ENCODE measurements at places on chromosomes 11 and 22.

GRCh38 chr22:37419969-37420685, 7.2 kb downstream of the ELFN2 start:
- DNase-seq, result no peak

DNA sequence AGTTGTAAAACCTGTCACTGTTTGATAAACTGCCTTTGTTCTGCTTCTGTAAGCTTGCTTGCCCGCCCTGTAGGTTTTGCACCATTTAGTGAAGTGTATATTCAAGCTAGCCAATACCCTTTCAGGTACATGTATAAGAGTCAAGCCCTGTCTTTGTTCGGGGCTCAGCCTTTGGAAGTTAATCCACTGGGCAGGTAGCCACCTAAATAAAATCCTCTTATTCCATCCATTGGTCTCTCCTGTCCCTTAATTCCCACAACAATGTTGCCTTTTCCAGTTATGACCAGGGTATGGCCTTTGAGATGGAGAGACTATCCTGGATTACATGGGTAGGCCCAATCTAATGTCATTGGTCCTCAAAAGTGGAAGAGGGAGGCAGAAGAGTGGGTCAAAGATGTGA, 34.0 kb downstream of the NXPE1 start:
- no peak for DNase-seq

GRCh38 chr11:19049351-19049750, 11.2 kb downstream of the MRGPRX2 start:
- DNase-seq, result no peak

DNA sequence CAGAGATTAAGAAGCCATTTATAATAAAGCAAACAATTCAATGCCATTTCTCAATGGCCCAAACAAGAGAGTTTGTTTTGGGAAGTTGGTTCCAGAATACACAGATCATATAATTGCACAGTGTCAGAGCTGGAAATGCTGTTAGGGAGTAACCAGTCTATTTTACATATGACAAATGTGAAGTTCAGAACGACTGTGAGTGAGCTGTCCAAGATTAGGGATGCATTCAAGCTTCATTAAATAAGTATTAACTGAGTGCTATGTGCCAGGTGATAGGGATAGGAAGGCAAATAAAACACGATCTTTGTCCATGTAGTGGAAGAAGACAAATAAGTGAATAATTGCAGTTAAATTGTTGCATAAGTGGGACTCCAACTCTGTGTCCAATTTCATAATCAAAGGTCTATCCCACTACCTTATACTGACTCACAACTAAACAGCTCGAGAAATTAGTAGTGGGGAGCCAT, 33.1 kb upstream of the PICALM start:
- no peak for DNase-seq

GRCh38 chr11:102957953-102958352, 2.4 kb upstream of the MMP13 start:
- DNase-seq, result no peak

DNA sequence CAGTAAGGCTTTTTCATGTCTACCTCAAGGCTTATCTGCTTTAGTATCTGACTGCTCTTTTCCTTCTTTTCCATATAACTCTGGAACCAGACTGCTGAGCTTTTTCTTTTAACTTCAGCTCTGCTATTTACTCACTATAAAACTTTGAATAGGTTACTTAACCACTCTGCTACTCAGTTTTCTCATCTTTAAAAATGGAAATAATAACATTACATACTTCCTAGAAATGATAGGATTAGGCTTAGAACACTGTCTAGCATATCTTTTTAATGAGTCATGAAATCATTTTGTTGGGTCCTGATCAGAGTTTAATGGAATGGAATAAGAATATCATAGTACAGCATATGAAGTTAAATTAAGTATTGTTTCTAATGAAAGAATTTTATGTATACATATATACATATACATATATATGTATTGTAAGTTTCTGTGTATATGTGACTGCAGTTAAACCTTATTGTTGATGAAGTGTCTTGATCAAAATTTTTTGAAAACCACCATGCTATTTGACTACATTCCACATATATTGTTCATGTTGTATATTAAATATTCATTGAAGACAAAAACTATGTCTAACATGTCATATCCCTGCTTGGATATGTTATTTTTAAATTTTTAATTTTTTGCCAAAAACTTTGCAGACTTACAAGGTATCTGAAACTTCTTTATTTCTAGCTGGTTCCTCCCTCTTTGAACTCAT, 120.2 kb downstream of the METTL15 start:
- DNase-seq, result no peak

GRCh38 chr11:96341211-96342013, 1.6 kb downstream of the MAML2 start:
- DNase-seq, result peak; percentile 41

DNA sequence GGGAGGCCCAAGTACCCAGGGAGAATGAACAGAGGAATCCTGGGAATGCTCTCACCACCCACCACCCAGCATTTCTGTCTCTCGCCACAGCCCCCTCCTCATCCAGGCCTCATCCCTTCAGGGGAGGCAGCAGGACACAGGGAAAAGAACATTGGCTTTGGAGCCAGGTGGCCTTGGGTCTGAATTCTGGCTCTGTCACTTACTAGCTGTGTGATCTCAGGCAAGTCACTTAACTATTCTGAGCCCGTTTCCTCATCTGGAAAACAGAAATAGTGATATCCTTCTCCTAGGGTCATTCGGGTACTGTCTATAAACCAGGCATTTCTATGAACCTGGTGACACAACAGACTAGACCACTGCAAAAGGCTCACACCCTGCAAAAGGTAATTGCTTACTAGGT, 22.1 kb downstream of the CHRDL2 start:
- DNase-seq, result no peak

- no peak for DNase-seq
Observed at GRCh38 chr11:102776454-102776853, 4.0 kb downstream of the MMP10 start.

GRCh38 chr11:1485504-1485885, 1.1 kb downstream of the MOB2 start:
- DNase-seq, result no peak

DNA sequence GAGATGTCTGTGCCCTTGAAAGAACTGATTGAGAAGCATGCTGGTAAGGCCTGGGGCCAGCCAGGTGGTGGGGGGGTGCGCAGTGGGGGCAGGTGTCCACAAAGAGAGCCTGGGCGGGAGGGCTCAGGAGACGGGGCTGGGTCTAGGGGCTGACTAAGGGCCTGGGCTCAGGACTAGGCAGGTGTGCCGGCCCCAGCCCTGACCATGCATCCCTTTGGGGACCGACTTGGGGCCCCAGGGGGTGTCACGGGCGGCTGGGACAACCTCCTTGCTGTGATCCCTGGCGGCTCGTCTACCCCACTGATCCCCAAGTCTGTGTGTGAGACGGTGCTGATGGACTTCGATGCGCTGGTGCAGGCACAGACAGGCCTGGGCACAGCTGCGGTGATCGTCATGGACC, 4.4 kb downstream of the NDUFV1 start:
- no peak for DNase-seq

DNA sequence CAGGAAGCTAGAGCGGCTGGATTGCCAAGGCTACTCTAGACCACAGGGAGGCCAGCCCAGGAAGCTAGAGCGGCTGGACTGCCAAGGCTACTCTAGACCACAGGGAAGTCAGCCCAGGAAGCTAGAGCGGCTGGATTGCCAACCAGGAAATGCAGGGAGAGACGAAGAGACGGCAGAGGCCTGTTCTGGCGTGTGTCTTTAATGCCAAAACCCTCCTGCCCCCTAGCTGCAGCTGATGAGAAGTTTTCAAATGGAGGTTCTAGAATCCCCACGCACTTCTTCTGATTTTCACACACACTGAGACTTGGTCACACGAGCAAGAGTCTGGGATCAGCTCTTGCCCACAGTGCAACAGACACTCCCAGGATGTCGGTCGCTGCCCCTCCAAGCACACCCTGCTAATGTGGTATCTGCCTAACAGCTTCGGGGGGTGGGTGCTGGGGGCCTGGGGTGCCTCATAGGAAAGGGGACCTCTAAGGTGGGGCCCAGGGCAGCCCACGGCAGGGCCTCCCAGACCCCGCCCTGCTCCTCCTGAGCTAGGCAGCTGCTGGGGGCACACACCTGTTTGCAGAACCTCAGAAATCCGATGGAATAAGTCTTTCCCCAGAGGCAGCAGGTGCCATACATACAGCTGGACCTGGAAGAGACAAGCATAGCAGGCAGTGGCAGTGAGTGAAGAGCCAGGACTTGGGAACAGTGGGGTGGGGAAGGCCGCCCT, 28.5 kb downstream of the MAFF start:
- no peak for DNase-seq

- DNase-seq, result no peak
Observed at GRCh38 chr22:29840498-29840897, 2.4 kb upstream of the ASCC2 start.

DNA sequence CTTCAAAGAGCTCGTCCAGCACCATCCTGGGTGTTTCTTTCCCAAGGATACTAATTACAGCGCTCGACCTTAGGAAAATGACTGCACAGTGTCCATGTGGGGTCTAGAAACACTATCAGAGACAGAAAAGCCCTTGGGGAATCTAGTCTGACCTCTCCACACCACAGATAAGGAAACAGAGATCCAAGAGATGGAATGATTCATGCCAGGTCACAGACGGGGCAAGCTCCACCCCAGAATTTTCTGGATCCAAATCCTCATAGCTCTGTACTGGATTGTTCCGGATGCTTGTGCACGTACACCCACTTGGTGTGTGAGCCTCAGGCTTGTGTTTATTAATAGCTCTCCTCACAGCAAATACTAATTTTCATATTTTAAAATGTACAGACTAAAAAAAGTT, 11.3 kb downstream of the ABTB2 start:
- no peak for DNase-seq

DNA sequence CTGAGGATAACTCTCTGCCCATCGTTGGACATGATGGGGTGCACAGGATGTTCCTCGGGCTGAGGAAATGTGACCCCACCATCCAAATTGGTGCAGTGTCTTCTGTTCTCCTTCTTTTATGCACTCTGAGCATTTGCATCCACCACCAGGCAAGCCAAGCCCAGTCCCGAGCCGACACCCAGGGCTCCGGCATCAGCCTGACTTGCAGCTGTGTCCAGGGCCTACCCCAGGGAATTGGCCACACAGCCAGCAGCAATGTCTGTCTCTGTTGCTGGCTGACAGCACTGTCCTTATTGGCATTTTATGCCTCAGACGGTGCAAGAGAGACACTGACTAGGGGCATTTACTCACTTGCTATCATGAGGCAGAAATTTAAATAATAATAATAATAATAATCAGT, 25.4 kb upstream of the CPT1A start:
- DNase-seq, result no peak

GRCh38 chr22:46620588-46621242, 529 bp downstream of the GRAMD4 start:
- no peak for DNase-seq

DNA sequence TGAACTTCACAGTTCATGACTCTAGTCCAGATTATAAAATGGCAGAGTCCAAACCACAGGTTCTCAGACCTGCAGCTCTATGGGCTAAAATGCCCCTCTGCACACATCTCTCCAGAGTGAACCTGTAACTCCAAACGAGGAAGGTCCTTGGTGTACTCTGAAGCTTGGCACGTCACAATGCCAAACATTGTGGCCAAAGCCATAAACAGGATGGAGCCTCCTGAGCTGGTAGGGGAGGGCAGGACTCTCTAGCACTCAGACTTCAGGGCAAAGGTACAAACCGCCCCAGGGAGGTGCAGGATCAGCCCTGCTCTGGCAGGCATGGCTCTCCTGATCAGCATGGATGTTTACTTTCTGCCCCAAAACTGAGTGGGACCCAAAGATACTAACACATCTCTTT, 2.3 kb downstream of the SCUBE2 start:
- DNase-seq, result no peak

DNA sequence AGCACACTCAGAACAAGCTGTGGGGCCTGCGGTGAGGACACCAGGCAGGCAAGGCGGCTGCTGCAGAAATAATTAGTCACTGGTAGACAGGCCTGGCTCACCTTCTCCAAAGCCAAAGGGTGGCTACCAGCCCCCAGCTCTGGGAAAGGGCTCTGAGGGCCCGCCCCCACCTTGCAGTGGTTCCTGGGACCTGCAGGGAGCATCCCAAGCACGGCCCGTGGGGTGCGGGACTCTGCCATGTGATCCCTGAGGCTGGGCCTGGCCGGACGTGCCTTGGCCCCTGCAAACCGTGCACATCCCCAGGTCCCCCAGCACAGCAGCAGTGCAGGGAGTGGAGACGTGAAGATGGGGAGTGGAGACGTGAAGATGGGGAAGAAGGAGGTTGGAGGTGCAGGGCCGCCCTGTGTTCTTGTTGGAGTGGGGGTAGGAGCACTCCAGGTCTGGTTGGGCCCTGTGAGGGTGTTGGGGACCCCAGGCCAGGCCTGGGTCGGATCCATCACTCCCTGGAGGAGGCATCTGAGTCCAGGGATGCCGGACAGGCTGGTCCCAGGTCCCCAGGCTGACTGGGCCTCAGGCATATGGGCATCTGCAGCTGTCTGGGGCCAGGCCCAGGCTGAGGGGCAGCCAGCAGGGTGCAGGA, 41.9 kb downstream of the RTN4R start:
- DNase-seq, result no peak

- no peak for DNase-seq
Observed at GRCh38 chr22:36863979-36864378, 3.2 kb downstream of the NCF4 start.

DNA sequence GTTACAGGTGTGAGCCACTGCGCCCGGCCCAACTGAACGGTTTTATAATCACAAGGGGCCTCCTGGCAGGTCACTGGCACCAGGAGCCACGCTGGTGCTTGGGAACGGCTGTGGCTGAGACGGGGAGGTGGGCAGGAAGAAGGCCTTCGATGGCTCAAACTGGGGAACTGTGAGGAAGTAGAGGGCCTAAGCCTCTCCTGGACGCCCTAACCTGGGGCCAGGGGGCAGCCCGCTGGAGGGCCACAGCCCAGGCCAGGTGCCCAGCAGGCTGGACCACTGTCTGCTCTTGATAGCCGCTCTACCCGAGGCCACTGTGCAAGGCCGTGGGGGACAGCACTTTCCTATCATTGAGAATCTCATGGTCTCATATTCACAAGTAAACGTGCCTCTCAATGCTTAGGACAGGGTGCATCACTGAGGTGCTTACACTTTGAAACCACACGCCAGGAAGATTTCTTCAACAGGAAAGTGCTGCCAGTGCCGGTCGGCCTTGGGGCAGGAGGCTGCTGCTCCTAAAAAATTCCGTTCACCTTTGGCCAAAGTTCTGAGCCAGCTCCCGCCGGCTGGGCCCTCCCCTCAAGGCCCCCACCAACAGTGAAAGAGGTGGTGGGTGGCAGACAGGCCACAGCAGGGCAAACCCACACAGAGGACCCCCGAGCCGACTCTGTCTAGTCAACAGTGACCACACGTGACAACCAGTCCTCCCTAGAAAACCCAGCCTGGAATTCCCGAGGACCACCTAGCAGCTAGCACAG, 7.2 kb downstream of the GATD1 start:
- no peak for DNase-seq

DNA sequence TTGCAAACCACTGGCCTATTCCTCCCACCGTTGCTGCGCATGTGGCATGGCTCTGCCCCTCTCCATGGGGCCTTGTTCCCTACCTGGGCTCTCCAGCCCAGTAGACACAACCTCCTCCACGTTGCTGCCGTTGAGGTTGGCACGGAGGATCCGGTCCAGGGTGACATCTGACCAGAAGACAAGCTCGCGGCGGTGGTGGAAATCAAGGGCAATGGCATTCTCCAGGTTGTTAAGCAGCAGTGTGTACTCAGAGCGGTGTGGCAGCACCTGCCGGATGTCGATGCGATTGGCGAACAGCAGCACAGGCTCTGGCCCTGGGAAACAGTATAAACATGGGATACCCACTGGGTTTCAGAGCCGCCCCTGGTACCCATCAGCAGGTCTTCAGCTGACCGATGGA, 23.8 kb downstream of the LRP4 start:
- DNase-seq, result no peak

GRCh38 chr11:82830746-82831145, 69.5 kb downstream of the PRCP start:
- DNase-seq, result no peak

Measured in stimulated activated CD8-positive, alpha-beta memory T cell treated with anti-CD3 and anti-CD28 coated beads, Interleukin-15, amount 100 ng/mL, for 4 hours (primary cell).